ENCODE measurements at places on chromosomes 4 and X. TPM values are rescaled to one million over a fixed set of nuclear protein-coding genes. Genes with fewer than 3 reads are reported as not detected.

Gene XG
- total RNA-seq, result 2.2 TPM

Gene AFM
- not detected for total RNA-seq

Gene EDNRA
- total RNA-seq, result 35.4 TPM

Gene H2BW2
- total RNA-seq, result not detected

GRCh38 chr4:77045490-77045889, 30.3 kb downstream of the CCNI start:
- no peak for DNase-seq

GRCh38 chr4:86563416-86563815, 30.7 kb upstream of the PTPN13 start:
- DNase-seq, result no peak

GRCh38 chrX:120731386-120731785, 101.5 kb upstream of the C1GALT1C1 start:
- DNase-seq, result no peak

DNA sequence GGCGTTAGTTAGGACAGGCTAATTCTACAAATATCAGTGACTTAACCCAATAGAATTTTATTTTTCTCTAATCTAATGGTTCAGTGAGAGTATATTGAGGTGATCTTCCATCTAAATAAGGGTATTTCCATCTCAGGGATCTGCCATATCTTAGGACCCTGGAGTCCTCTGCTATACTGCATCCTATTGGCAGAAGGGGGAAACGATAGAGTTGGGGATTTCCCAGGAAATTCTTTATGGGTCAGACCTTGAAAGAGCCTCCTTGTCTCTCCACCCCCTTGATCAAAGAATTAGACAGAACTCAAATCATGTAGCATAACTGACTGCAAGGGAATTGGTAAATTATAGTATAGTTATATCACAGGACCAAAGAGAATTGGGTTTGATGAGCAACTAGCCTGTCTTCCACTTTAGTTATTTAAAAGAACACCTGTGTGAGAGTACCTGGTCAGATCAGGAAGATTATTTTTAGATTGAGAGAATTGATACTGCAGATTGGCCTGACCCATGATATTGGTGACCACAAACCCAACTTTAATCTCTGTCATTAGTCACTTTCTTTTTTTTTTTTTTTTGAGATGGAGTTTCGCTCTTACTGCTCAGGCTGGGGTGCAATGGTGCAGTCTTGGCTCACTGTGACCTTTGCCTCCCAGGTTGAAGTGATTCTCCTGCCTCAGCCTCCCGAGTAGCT, 25.6 kb downstream of the SMARCA5 start:
- DNase-seq, result no peak

Gene ENPEP
- total RNA-seq, result not detected

Gene SFRP2
- not detected for total RNA-seq

Gene CLDN22
- not detected for total RNA-seq

Gene ATOH1
- total RNA-seq, result not detected

DNA sequence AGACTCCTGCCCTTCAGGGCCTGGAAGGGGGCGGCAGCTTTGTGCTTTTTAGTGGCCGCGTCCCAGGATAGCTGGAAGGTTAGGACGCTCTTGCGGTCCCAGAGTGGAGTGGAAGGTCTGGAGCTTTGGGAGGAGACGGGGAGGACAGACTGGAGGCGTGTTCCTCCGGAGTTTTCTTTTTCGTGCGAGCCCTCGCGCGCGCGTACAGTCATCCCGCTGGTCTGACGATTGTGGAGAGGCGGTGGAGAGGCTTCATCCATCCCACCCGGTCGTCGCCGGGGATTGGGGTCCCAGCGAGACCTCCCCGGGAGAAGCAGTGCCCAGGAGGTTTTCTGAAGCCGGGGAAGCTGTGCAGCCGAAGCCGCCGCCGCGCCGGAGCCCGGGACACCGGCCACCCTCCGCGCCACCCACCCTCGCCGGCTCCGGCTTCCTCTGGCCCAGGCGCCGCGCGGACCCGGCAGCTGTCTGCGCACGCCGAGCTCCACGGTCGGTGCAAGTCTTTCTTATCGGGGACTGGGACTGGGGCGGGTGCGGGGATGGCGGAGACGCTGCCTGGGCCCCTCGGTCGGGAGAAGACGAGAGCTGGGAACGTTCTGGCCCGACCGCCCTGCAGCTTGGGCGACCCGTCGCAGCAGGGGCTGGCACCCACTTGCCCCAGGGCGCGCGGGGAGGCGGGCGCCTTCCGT, at the start of gene EDNRA:
Gene EDNRA (plus strand): TSS at position 207 of the 686 bp plus-strand sequence. CDS start 4,585 bp downstream, outside the sequence.
- DNase-seq, result no peak

GRCh38 chr4:185849664-185850550, 37.9 kb upstream of the SORBS2 start:
- no peak for DNase-seq

Gene SAGE1
- not detected for total RNA-seq

Gene CCDC158
- not detected for total RNA-seq

DNA sequence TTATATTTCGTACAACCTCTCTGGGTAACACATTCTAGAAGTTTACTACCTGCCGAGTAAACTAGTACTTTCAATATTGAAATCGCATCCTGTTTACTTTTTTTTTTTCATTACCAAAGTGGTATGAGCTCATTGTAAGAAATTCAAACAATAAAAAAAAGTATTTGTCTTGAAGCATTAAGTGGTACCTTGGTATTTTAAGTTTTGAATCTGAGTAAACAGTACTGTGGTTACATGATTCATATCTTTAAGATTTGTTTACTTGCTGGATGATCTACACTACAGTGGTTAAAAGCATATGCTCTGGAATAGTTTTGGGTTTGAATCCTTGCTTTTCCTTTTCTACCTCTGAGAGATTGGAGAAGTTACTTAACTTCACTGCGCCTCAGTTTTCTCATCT, 3.8 kb upstream of the MMGT1 start:
- DNase-seq, result peak; percentile 20

Gene VGLL1
- 3.5 TPM for total RNA-seq

DNA sequence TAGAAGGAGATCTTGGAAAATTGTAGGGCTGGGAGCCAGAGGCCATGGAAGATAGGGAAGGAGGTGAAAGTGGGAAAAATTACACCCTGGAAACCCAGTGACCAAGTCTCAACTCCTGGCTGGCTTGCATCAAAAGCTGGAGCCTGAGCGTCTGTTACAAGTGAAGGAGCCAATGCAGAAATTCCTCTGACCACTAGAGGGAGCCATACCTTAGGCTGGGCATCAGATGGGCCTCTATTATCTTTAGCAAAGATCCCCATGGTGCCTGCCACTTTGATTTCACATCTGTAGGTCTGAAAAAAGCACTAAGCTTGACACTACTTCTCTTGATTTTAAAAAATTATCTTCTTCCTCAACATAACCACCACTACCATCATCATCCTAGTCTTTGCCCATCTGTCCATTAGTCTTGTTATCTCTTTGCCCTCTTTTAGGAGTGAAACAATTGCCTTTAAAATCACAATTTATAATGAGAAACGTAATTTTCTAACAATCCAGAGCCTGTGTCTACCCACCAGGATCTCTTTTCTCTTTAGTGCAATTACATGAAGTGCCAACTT, 62.9 kb downstream of the ANAPC4 start:
- DNase-seq, result peak; percentile 41

- no peak for DNase-seq
These were observed 610.2 kb downstream of the UBE2NL start for GRCh38 chrX:144494074-144494473.

Gene PPEF2
- not detected for total RNA-seq

Gene HPSE
- 17.4 TPM for total RNA-seq

Gene BEX2
- 55.1 TPM for total RNA-seq

- DNase-seq, result no peak
These were observed 60.4 kb downstream of the CAMK2D start for GRCh38 chr4:113701169-113701568.

Gene CNKSR2
- 1.7 TPM for total RNA-seq

- no peak for DNase-seq
These were observed 74.7 kb downstream of the TRAM1L1 start for GRCh38 chr4:117010671-117011070.

Gene AWAT1
- total RNA-seq, result not detected

DNA sequence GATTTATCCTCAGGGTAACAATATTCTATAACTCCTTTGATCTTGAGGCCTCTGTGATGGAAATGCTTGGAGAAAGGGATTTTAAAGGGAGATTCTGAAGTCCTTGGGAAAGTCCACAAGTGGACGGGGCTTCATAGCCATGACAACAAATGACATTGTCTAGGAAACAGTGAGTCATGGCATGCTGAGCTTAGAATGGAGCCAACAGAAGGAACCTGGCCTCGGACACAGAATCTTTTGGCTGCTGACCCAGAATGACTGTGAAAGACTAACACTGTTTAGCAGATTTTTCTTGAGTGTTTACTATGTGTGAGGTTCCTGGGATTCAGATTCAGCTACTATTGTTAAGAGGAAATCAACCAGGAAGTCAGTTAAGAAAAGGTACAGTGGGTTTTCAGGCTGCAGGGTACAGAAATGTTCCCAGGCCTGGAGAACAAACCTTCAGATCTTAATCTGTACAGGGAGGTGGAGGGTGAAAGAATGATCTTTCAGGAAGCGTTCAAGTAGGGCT, 18.1 kb upstream of the CXCL2 start:
- peak; percentile 95 for DNase-seq

- DNase-seq, result no peak
These were observed 249.4 kb downstream of the NDST4 start for GRCh38 chr4:114864060-114864459.

DNA sequence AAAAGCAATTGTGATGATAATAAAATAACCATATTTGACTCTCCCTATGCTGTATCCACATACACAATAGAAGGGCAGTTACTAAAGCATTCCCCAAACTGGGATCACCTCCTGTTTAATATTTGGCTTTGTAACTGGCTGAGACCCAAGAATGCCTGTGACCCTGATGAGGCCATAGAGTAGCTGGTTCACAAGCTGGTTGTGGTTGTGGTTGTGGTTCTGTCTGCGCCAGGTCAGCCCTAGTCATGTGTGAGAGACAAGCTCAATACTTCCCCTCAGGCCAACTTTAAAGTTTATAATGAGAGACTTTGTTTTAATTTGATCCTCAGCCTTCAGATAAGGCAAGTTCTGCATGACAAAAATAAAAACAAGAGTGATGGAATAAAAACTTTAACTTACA, 209.9 kb downstream of the PARM1 start:
- peak; percentile 57 for DNase-seq

- peak; percentile 6 for DNase-seq
These were observed 27.2 kb upstream of the SMARCA5 start for GRCh38 chr4:143486314-143486713.

GRCh38 chrX:102669526-102669925, 18.2 kb downstream of the GPRASP1 start:
- DNase-seq, result no peak

- DNase-seq, result no peak
These were observed 20.5 kb upstream of the FAM193A start for GRCh38 chr4:2515830-2516550.

Gene TBX22
- not detected for total RNA-seq

GRCh38 chrX:119816300-119816699, 24.9 kb upstream of the RPL39 start:
- DNase-seq, result no peak

DNA sequence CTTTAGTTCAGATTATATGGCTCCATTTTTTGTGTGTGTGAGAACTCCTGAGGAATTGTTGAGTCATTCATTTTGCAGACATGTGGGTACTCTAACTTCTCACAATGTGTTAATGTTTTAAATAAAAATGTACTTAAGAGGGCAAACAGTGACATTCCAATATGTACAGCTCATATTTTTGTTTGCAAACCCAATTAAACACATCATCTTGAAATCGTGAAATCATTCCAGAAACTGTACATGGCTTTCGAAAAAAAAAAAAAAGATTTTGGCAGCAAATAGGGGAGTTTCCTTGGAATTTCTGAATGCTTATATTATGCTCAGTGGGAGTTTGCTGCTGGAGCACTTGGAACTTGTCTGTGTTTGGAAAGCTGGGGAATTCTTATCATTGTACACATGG, 85.0 kb downstream of the HPGD start:
- DNase-seq, result peak; percentile 89

Gene GUCY1A1
- 9.2 TPM for total RNA-seq

Gene GRPR
- not detected for total RNA-seq

DNA sequence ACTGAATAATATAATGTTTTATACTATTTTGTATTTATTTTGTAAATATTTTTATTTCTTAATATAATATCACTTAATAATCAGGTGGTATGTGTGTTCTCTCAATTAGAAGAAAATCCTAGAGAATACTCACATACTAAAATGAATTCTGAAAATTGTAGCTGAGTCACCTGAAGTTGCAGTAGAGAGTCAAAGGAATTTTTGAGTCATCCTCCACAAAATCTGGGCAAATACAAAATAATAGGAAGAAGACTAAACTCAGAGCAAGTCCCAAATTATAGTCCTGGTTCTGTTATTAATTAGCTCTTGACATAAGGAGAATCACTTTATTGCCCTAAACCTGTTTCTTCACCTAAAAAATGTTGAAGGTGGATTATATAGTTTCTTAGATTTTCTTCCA, 57.8 kb downstream of the SPATA4 start:
- peak; percentile 2 for DNase-seq

Gene EXOC1
- total RNA-seq, result 37.3 TPM

Gene UPF3B
- 1.0 TPM for total RNA-seq

- DNase-seq, result peak; percentile 59
These were observed 6.0 kb upstream of the VGLL1 start for GRCh38 chrX:136525738-136526606.

DNA sequence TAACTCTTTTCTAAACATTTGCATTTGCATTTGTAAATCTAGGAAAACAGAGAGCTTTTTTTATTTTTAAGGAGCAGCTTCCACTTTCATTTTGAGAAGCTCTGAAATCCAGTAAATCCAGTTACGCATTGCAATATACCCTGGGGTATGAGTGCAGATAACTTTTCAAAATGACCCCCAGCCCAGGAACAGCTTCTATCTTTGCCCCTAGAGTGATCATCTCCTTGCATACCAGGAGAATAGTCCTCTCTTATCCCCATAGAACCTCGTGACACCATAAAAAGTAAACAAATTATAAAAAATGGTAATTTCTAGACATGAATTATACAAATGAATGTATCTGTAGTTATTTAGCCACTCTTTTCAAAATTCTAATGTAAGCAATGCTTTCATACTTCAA, 292.2 kb upstream of the GALNT7 start:
- DNase-seq, result no peak
